Muscle of arm (tissue), 14 donors: ENCODE measurements at places on chromosomes 13 and 19. TPM values are rescaled to one million over a fixed set of nuclear protein-coding genes. Genes with fewer than 3 reads are reported as not detected.
A peak's percentile ranks its signal among the peaks of the same experiment; 100 is the strongest.

The METTL21C gene
- 39.3 TPM for polyA plus RNA-seq

The AMH gene
- 3.3 TPM for polyA plus RNA-seq

The TEX26 gene
- polyA plus RNA-seq: 0.32 TPM

The IQCN gene
- 2.0 TPM for polyA plus RNA-seq

- no peak for DNase-seq
Observed at GRCh38 chr13:98786023-98786422, 33.6 kb upstream of the SLC15A1 start.

DNA sequence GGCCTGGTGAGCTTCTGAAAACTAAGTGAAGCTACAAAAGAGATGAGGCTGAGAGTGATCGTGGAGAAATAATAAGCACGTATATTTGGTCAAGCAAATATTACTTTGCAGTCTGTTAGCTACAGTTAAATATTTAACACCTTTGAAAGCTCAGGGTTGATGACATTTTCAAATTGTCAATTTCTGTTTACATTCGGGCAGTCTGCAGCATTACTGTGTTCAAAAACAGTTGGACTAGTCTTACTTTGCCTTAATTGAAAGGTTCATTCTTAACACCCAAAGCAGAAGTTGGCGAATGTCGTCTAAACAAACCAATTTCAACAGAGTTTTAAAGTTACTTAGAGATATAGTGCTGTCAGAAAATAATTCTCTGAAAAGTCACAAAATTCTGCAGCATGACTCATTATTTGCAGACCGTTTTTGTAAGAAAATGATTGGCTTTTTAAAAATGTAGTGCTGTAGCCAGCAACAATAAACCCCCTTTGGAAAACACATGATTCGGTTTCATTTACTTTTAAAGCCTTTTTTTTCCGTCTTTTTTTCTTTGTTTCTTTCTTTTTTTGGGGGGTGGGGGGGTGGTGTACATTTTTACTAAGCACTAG is 549.0 kb downstream of the GPC6 start:
- no peak for DNase-seq

GRCh38 chr13:92825938-92826596 is 400.5 kb upstream of the GPC6 start:
- DNase-seq: no peak

GRCh38 chr19:30682999-30683536 is 310.9 kb downstream of the ZNF536 start:
- DNase-seq: peak; percentile 93

GRCh38 chr13:113170511-113170910 is 12.1 kb downstream of the PROZ start:
- no peak for DNase-seq

- DNase-seq: no peak
Observed at GRCh38 chr19:47663435-47663910, 49.7 kb upstream of the EHD2 start.
